ENCODE measurements at places on chromosomes 2 and 18. TPM values are rescaled to one million over a fixed set of nuclear protein-coding genes. Genes with fewer than 3 reads are reported as not detected.

GRCh38 chr18:50115095-50115494 is 79.9 kb downstream of the MYO5B start:
- no peak for DNase-seq
- no peaks in the 10 kb centered on the region for H3K4me1 ChIP-seq
- H3K27ac ChIP-seq: no peak overlapping the region

- H3K27ac ChIP-seq: no peak overlapping the region
- no peaks in the 10 kb centered on the region for H3K27me3 ChIP-seq
- H3K36me3 ChIP-seq: no peaks in the 10 kb centered on the region
Observed at GRCh38 chr2:164515734-164516133, 105.5 kb downstream of the GRB14 start.

GRCh38 chr18:23723121-23723520 is 33.9 kb downstream of the LAMA3 start:
- H3K36me3 ChIP-seq: no peaks in the 10 kb centered on the region
- no peak overlapping the region for H3K27ac ChIP-seq
- DNase-seq: no peak
- no peaks in the 10 kb centered on the region for H3K4me1 ChIP-seq

- H3K36me3 ChIP-seq: no peaks in the 10 kb centered on the region
- peaks cover 6% of the 10 kb centered on the region for H3K27me3 ChIP-seq
- no peak overlapping the region for H3K4me3 ChIP-seq
Observed at GRCh38 chr2:134109725-134110124, 144.1 kb upstream of the MGAT5 start.

DNA sequence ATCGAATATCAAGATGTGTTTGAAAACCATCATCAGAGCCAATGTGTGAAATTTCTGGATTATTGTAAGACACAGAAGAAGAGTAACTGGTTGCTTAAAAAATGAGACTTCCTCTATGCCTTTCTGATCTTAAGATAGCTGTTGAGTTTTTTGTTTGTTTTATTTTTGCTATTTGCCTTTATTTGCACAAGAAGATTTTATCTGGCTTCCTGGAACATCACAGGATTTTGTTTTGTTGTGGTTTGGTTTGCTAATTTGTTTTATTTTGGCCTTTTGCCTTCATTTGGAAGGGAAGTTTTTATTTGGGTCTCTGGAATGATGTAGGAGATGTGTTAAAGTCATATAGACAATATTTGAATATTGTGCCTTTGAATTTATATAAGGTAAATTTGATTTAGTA is 3.9 kb upstream of the CYTIP start:
- no peaks in the 10 kb centered on the region for H3K27me3 ChIP-seq
- no peak for DNase-seq
- H3K4me3 ChIP-seq: no peak overlapping the region
- H3K27ac ChIP-seq: peak overlapping the region; percentile 90

GRCh38 chr2:196413821-196414274 is 225.7 kb upstream of the CCDC150 start:
- H3K27ac ChIP-seq: no peak overlapping the region
- no peak for DNase-seq
- no peaks in the 10 kb centered on the region for H3K4me1 ChIP-seq
- no peak overlapping the region for H3K4me3 ChIP-seq
- H3K36me3 ChIP-seq: no peaks in the 10 kb centered on the region
- H3K27me3 ChIP-seq: no peaks in the 10 kb centered on the region

GRCh38 chr18:78639006-78639950 is 340.3 kb upstream of the SALL3 start:
- peaks cover 10% of the 10 kb centered on the region for H3K4me1 ChIP-seq
- H3K27me3 ChIP-seq: peaks cover 7% of the 10 kb centered on the region
- H3K27ac ChIP-seq: no peak overlapping the region
- no peak overlapping the region for H3K4me3 ChIP-seq
- no peak for DNase-seq

- no peak overlapping the region for H3K4me3 ChIP-seq
- no peak for DNase-seq
- no peak overlapping the region for H3K27ac ChIP-seq
- H3K36me3 ChIP-seq: no peaks in the 10 kb centered on the region
- no peaks in the 10 kb centered on the region for H3K4me1 ChIP-seq
- H3K27me3 ChIP-seq: no peaks in the 10 kb centered on the region
Observed at GRCh38 chr18:51716277-51716676, 518.8 kb upstream of the MEX3C start.

GRCh38 chr2:238101891-238102841 is 2.0 kb downstream of the ESPNL start:
- DNase-seq: no peak
- H3K36me3 ChIP-seq: no peaks in the 10 kb centered on the region
- H3K4me3 ChIP-seq: no peak overlapping the region
- no peaks in the 10 kb centered on the region for H3K4me1 ChIP-seq
- no peak overlapping the region for H3K27ac ChIP-seq
- no peaks in the 10 kb centered on the region for H3K27me3 ChIP-seq

DNA sequence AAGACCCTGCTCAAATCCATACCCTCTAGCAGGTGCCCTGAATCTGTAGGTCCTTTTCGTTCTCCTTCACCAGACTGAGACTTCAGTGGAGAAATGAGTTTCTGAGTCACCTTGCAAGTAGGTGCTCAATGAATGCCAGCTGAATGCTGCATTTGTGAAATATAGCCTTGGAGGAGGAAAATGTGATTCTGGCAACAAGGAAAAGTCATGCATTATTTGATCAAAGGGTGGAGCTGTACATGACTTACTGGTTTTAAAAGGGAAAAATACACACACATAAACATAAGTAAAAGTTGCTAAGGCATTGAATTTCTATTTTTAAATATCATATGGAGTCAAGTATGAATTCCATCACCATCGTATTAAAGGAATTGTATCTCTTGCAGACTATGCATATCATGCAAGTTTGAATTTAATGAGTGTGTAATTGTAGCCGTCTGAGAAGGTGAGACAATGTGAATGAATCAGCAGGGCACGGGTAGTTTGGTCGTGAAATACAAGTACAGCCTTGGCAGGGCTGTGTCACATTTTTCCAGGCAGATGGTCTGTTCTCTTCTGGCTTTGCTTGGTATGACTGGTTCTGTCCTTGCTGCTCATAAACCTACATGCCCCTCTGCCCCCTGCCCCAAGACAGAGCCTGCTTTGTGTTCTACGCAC is 160.8 kb downstream of the COL6A3 start:
- H3K27ac ChIP-seq: no peak overlapping the region
- H3K36me3 ChIP-seq: no peaks in the 10 kb centered on the region
- no peak overlapping the region for H3K4me3 ChIP-seq
- H3K4me1 ChIP-seq: no peaks in the 10 kb centered on the region

GRCh38 chr2:43221124-43221762 is 5.2 kb downstream of the ZFP36L2 start:
- no peaks in the 10 kb centered on the region for H3K27me3 ChIP-seq
- H3K4me1 ChIP-seq: peaks cover 54% of the 10 kb centered on the region
- H3K4me3 ChIP-seq: peak overlapping the region; percentile 86
- H3K27ac ChIP-seq: peak overlapping the region; percentile 94
- no peaks in the 10 kb centered on the region for H3K36me3 ChIP-seq

- peaks cover 28% of the 10 kb centered on the region for H3K4me1 ChIP-seq
- H3K4me3 ChIP-seq: peak overlapping the region; percentile 92
- DNase-seq: no peak
- H3K27ac ChIP-seq: no peak overlapping the region
Observed at GRCh38 chr2:65128297-65129190, 1.4 kb downstream of the RAB1A start.

DNA sequence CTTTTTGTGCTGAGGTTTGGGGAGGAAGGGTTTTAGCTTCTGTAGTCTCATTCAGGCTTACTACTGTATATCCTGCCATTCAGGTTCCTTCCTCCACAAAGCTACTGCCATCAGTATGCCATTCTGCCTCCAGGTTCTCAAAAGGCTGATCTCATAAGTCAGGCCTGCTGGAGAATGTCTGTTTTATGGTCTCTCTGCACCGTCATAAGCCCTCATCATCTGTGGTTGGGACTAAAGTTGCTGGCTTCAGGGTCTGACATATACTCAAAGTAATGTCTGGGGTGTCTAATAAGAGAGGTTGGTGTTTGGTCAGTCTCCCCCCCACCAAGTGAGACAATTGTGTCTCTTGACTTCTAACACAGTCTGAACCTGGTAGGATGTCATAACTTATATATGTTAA is 36.2 kb upstream of the CCBE1 start:
- no peaks in the 10 kb centered on the region for H3K4me1 ChIP-seq
- H3K4me3 ChIP-seq: no peak overlapping the region
- no peak overlapping the region for H3K27ac ChIP-seq
- peaks cover 9% of the 10 kb centered on the region for H3K27me3 ChIP-seq

GRCh38 chr2:181122601-181123000 is 142.2 kb downstream of the UBE2E3 start:
- no peak overlapping the region for H3K4me3 ChIP-seq
- H3K4me1 ChIP-seq: peaks cover 28% of the 10 kb centered on the region
- no peak for DNase-seq

- H3K36me3 ChIP-seq: peaks cover 2% of the 10 kb centered on the region
- H3K4me3 ChIP-seq: no peak overlapping the region
- no peaks in the 10 kb centered on the region for H3K4me1 ChIP-seq
- DNase-seq: no peak
Observed at GRCh38 chr2:60499651-60500265, 53.7 kb downstream of the BCL11A start.

DNA sequence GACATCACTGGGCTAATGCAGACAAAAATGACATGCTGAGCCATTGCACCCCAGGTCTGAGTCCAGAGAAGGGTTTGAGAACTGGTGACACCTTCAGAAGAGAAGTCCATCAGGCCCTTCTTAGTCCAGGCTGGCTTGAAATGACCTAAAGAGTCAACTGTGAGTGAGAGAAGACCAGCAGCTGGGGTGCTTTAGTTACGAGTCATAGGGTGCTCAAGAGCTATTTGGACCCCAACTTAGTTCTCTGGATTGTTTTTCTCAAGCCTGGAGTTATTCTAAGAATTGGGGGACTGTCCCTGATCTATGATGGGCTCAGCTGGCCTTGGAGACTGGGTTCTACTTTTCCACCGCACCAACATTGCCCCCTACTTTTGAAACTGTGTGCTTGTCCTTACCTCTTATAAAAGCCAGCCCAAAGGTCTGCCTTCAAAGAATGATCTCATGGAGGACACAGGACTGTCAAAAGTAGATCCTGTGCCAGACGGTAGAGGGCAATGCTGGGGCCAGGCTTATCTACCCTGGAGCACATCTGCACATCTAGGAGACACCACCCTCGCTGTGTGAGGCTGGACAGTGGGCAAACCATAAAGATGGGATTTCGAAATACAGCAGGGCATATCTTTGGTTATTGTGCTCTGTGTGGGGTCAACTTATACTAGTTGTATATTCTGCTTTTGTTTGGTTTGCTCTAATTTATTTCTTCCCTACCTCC is 333.0 kb upstream of the SLC14A2 start:
- H3K4me1 ChIP-seq: no peaks in the 10 kb centered on the region
- H3K27ac ChIP-seq: no peak overlapping the region
- H3K27me3 ChIP-seq: no peaks in the 10 kb centered on the region

- H3K27me3 ChIP-seq: peaks cover 5% of the 10 kb centered on the region
- no peak overlapping the region for H3K4me3 ChIP-seq
- no peaks in the 10 kb centered on the region for H3K4me1 ChIP-seq
- no peak for DNase-seq
- no peaks in the 10 kb centered on the region for H3K36me3 ChIP-seq
- H3K27ac ChIP-seq: no peak overlapping the region
Observed at GRCh38 chr2:16246911-16247310, 306.6 kb downstream of the MYCN start.

GRCh38 chr2:231530099-231531011 is at the start of gene NMUR1:
Gene NMUR1, minus strand, starts transcription at chr2:231530445. Its CDS starts 84 bp downstream, at chr2:231530361.
- no peaks in the 10 kb centered on the region for H3K27me3 ChIP-seq
- H3K36me3 ChIP-seq: no peaks in the 10 kb centered on the region
- peak; percentile 64 for DNase-seq

DNA sequence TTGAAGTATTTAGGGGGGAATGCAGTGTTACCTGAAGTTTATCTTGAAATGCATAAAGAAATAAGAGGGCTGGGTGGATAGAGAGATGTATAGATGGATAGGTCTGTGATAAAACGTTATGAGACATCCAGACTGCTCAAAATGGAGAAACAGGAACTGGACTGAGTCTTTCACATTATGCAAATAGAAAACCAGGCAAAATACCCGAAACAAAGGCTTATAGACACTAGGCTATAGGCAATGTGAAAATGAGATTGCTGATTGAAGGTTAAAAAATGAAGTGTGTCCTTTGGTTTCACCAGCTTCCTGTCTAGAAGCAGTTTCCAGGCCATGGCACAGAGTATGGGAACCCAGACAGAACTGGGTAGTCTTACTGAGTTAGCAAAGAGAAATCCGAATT is 24.9 kb upstream of the SLC3A1 start:
- no peaks in the 10 kb centered on the region for H3K4me1 ChIP-seq
- no peak overlapping the region for H3K4me3 ChIP-seq
- DNase-seq: no peak
- no peaks in the 10 kb centered on the region for H3K27me3 ChIP-seq
- no peaks in the 10 kb centered on the region for H3K36me3 ChIP-seq
- H3K27ac ChIP-seq: no peak overlapping the region

DNA sequence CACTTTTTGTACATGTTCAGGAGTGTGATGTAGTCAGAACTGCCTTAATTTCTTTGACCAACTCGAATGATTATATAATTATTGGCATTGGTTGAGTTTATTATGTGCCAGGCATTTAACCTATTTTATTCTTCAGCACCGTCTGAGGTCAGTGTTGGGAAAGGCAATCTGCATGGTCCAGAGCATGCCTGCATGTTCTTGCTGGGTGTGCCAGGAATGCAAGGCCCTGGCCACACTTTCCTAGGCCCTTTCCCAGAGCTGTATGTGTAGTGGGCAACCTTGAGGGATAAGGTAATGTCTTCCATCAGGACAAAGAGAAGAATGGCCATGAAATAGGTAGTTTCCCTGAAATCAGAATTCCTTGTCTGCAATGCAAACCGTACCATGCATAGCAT is 9.7 kb upstream of the SNRNP200 start:
- H3K36me3 ChIP-seq: no peaks in the 10 kb centered on the region
- no peak overlapping the region for H3K4me3 ChIP-seq
- H3K27me3 ChIP-seq: no peaks in the 10 kb centered on the region
- no peak for DNase-seq

GRCh38 chr2:230602562-230603230 is 109.9 kb upstream of the CAB39 start:
- no peaks in the 10 kb centered on the region for H3K27me3 ChIP-seq
- H3K27ac ChIP-seq: peak overlapping the region; percentile 98
- H3K36me3 ChIP-seq: no peaks in the 10 kb centered on the region
- peak; percentile 52 for DNase-seq

GRCh38 chr18:58473071-58473470 is 155.8 kb downstream of the ALPK2 start:
- no peak overlapping the region for H3K4me3 ChIP-seq
- H3K36me3 ChIP-seq: no peaks in the 10 kb centered on the region
- H3K27ac ChIP-seq: no peak overlapping the region
- no peaks in the 10 kb centered on the region for H3K4me1 ChIP-seq
- H3K27me3 ChIP-seq: peaks cover 7% of the 10 kb centered on the region
- no peak for DNase-seq

HS1BP3 gene
- 17.5 TPM for total RNA-seq

SLC30A3 gene
- total RNA-seq: 0.06 TPM

BAZ2B gene
- 38.5 TPM for total RNA-seq

WDR43 gene
- 62.9 TPM for total RNA-seq

GPR39 gene
- total RNA-seq: not detected

BMPR2 gene
- total RNA-seq: 17.1 TPM

RMC1 gene
- 46.9 TPM for total RNA-seq

GRB14 gene
- not detected for total RNA-seq

DSG1 gene
- total RNA-seq: not detected

MYO5B gene
- total RNA-seq: not detected

CYP27C1 gene
- total RNA-seq: not detected

ADI1 gene
- 28.6 TPM for total RNA-seq

Measured in T-cell (primary cell).